ENCODE measurements at places on chromosomes 4 and X.

DNA sequence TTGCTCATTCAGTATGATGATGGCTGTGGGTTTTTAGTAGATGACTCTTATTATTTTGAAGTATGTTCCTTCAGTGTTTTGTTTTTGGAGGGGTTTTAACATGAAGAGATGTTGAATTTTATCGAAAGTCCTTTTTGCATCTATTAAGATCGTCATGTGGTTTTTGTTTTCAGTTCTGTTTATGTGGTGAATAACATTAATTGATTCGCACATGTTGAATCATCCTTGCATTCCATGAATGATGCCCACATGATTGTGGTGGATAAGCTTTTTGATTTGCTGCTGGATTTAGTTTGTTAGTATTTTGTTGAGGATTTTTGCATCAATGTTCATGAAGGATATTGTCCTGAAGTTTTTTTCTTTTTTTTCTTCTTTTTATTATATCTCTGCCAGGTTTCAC, 347.4 kb upstream of the EPHA5 start:
- no peak for DNase-seq

GRCh38 chrX:139971394-139971749, 6.1 kb upstream of the CXorf66 start:
- no peak for DNase-seq

GRCh38 chrX:148552775-148553174, 52.4 kb downstream of the AFF2 start:
- DNase-seq, result no peak

DNA sequence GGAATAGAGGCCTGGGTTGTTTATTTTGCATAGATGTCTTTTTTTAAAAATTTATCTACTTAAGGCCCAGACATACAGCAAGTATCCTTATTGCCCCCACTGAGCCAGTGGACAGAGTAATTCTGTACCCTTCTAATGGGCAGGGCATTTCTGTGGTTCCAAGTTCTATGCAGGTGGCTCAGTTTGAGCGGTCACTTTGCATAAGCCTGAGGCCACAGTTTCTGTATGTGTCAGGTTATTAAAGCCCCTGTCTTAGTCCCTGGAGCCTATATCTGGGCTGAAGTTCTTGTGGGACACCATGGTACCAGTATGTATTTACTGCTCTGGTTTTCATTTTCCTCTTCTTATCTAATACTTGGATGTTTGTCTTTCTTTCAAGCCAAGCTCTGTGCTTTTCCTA, 168.8 kb downstream of the MID1IP1 start:
- DNase-seq, result no peak

GRCh38 chr4:139922406-139923024, 231.5 kb downstream of the MAML3 start:
- DNase-seq, result no peak

- DNase-seq, result no peak
These were observed 33.1 kb upstream of the GK start for GRCh38 chrX:30620125-30620524.

DNA sequence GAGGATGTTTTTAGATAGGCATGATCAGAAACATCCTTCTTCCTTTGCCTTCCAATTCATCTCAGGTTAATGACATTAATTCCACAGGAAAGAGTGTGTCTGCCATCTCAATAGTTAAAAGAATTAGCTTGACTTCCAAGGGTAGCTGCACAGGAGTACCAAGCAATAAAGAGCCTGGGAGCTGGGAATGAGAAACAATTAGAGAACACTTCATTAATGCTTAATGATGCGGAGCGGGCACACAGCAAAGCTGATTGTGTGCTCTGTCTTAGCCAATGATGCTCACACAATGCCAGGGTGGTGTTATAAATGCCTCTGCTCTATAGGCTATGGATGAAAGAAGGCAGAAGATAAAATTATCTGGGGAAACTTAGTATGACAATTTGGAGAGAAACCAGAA, 1052.5 kb upstream of the LCORL start:
- DNase-seq, result no peak

GRCh38 chr4:77433418-77433733, 172.2 kb upstream of the CXCL13 start:
- DNase-seq, result peak; percentile 5

GRCh38 chr4:121182296-121182695, 18.2 kb upstream of the TNIP3 start:
- DNase-seq, result no peak

- no peak for DNase-seq
These were observed 119.0 kb downstream of the GPR143 start for GRCh38 chrX:9646471-9647224.

GRCh38 chrX:29082558-29082957, 495.3 kb downstream of the IL1RAPL1 start:
- no peak for DNase-seq

GRCh38 chr4:11079171-11079570, 349.5 kb downstream of the HS3ST1 start:
- no peak for DNase-seq

DNA sequence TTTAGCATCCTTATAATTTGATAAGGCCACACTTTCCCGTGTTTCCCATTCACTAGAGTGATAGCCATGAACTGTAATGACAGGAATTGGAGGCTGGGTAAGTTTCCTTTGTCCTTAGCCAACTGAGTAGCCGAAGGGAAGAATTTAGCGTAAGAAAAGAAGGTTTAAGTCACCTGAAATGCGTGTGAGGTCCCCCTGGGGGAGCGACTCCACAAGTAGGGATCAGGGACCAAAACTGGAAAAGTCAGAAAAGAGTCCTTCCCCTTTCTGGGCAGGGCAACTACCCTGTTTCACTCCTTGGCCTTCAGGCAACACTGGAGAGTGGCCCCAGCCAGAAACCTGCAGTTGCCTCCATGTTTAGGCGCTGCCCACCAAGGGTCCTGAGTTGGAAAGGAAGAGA, 81.6 kb upstream of the MED14 start:
- DNase-seq, result no peak

- no peak for DNase-seq
These were observed 98.8 kb downstream of the KLHL4 start for GRCh38 chrX:87616371-87616770.

GRCh38 chrX:115459883-115460880, 100.8 kb upstream of the PLS3 start:
- no peak for DNase-seq

- no peak for DNase-seq
These were observed 19.5 kb downstream of the ENPP6 start for GRCh38 chr4:184198190-184198589.

DNA sequence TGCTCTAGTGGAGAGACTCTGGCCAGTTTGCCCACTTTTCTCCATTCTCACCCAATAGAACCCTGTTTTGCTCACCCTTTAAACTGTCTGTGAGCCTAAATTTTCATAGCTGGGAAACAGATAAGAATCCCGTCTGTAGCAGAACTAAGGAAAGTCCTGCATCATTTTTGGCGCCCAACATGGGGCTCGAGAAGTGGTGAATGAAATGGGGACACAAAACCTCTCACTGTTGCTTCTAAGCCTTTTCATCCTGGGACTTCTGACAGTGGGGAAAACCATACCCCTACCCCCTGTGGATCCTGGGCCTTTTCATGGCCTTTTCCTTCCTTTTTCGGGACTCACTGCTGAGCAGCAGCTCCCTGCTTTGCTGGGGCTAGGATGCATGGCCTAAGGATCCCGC, 189.9 kb downstream of the INPP4B start:
- no peak for DNase-seq

- DNase-seq, result no peak
These were observed 45.8 kb downstream of the AREG start for GRCh38 chr4:74490736-74491135.

DNA sequence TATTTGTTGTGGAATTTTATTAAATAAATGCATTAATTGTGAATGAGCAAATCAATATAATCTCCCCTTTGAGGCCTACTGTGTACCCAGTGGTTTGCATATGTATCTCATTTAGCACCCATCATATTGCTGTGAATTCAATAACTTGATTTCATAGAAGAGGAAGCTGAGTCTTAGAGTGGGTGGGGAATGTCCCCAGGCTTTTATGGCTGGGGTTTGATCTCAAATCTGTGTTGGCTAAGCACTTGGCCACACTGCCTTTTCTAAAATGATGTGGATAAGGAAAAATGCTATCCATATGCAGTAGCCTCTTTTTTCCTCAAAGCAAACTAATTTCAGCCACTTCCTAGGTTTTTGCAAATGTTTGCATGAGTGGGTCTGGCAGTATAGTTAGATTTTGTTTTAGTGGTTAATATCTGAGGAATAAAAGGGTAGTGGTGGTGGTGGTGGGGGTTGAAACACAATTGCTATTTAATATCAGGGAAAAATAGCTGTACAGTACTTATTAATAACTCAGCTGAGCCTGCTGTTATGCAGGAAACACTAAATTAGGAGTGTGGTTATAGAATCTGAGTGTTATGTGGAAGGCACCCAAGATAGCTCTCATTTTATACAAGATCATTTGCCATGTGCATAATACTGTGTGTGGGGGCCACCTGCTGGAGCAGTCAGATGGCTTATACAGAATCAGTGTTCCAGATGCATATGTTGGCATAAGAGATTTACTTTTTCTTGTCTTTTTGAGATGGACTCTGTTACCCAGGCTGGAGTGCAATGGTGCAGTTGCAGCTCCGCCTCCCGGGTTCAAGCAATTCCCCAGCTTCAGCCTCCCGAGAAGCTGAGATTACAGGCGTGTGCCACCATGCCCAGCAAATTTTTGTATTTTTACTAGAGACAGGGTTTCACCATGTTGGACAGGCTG, 108.0 kb downstream of the TMEM131L start:
- DNase-seq, result peak; percentile 84

DNA sequence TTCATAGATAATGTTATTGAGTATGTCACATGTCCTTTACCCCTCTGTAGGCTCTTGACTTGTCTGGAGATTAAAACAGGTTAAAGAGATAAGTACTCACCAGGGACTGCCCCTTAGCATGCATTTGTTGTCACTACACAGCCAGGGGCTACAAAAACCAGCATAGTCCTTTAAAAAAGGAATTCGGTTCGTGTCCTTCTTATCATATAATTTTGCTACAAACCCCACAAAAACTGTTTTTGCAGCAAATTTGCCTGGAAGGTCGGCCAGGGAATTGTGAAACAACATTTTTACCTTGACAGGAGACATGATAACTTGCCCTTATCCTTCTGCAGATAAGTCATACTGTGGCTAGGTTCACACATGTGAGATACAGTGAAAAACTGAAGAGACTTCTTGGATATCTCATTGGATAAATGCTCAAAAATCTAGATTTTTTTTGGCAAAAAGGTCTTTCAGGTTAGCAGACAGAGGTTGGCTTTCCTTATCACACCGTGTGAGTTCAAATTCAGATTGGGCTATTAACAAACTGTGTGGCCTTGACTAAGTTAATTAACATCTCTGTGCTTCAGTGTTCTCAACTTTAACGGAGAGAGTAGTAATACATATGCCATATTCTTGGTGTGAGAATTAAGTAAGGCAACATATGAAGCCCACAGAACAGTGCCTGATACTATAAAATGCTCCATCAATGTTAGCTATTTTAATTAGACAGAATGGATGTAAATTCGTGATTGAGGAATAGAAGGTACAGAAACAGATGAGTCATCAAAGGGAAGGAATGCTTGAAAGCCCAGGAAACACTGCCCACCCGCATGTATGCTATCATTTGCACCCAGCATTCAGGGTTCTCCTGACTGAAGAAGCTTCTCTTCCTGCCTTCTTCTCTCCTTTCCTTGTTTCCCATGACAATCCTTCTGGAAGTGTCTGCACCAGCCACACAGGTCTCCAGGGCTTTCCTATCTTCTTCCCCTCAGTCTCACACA, 30.0 kb downstream of the FAM9C start:
- DNase-seq, result no peak

GRCh38 chrX:150958177-150958576, 25.0 kb upstream of the HMGB3 start:
- no peak for DNase-seq

- DNase-seq, result no peak
These were observed 1244.0 kb upstream of the TENM3 start for GRCh38 chr4:180999217-180999616.

- DNase-seq, result no peak
These were observed 89.3 kb upstream of the LNX1 start for GRCh38 chr4:53680598-53680997.

DNA sequence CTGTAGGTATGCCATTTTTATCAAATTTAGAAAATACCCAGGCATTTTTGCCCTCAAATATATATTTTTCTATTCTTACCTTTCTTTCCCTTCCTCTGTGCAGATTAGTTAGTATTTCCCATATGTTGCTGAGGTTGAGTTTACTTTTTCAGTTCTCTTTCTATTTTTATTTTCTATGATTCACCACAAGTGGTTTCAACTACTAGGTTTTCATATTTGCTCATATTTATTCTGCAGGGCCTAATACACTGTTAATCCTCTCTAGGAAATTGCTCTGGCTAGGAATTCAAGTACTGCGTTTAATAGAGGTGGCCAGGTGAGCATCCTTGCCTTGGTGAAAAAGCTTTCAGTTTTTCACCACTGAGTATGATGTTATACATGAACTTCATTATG, 1535.3 kb upstream of the PCDH10 start:
- DNase-seq, result no peak

DNA sequence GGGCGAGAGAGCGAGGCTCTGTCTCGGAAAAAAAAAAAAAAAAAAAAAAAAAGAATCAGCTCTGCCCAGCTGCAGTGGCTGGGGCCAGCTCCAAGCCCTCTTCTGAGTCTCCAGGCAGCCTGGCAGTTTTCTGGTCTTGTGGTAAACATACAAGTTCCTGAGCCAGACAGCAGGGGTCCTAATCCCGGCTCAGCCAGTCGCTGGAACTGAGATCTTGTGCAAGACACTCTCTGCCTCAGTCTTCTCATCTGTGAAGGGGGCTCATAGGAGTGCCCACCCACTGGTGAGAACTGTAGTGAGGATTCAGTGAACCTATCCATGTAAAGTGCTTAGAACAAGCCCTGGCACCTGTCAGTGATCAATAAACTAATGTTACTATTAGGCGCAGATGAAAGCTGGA, 41.8 kb downstream of the C4orf50 start:
- DNase-seq, result no peak

GRCh38 chrX:40647307-40648197, at the start of gene CXorf38:
Gene CXorf38, minus strand, starts transcription at chrX:40647561. Its CDS starts 41 bp downstream, at chrX:40647520.
- DNase-seq, result peak; percentile 56

GRCh38 chr4:76703676-76704075, 194.3 kb downstream of the SOWAHB start:
- no peak for DNase-seq

- no peak for DNase-seq
These were observed 17.3 kb upstream of the CXCL8 start for GRCh38 chr4:73723023-73723422.

DNA sequence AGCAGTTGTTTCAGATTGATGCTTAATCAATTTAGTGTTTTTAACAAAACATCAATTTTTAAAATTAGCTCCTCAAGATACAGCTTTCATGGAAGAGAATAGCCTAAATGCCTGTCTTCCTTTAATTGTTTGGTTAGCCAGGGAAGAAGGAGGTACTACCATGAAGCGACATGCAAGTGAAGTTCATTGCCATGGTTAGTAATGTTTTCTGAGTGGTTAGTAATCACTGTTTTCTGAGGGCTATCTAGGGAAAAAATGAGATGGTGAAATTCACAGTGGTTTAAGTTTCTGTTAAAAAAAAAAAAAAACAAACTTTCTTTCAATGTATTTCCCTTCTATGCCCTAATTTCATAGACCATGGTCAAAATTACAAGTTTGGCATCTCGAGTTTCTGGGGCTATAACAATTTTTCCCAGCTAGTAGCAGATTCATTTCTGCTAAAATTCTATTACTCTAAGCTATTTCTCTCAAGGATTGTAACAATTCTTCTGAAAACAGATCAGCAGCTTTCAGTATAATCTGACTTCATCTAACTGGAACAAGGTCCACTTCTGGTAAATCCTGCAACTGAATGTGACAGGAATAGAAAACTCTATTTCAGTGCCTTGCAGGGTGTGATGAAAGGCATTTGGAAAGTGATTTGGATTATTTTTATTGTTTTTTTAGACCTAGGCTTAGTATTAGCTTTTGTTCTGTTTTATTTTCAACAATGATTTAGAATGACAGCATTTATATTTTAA, 157.0 kb downstream of the PCDH18 start:
- DNase-seq, result no peak
